GM19239 (cell line): ENCODE measurements at places on chromosomes 12 and 14.

- DNase-seq: no peak
These were observed 23.7 kb upstream of the TMCC3 start for GRCh38 chr12:94674051-94674451.

- no peak for DNase-seq
These were observed 46.5 kb upstream of the PRIMA1 start for GRCh38 chr14:93834699-93835371.

- DNase-seq: no peak
These were observed 51.4 kb upstream of the GARIN2 start for GRCh38 chr14:67137744-67138371.

GRCh38 chr14:67416085-67416484, 4.1 kb upstream of the PLEK2 start:
- DNase-seq: no peak

- DNase-seq: no peak
These were observed 11.9 kb downstream of the PRDM4 start for GRCh38 chr12:107749083-107749482.

- no peak for DNase-seq
These were observed 22.4 kb upstream of the SUPT16H start for GRCh38 chr14:21406213-21406612.

DNA sequence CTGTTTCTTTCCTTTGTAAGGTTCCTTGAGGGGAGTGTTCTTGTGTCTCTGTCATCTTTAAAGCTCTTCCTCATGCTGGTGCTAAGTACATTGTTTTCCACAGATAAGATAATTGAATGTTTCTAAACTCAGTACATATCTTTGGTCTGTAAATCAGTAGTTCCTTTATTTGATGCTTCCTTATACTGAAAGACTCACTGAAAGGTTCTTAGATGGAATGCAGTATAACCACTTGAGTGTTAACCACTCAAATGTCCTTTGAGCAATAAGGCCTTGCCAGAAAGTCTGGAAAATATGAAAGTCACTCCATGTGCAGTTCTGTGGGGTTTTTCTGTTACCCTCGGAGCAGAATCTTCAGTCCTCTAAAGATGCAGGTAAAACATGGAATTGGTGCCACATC, 23.0 kb upstream of the RNU6-8 start:
- no peak for DNase-seq

DNA sequence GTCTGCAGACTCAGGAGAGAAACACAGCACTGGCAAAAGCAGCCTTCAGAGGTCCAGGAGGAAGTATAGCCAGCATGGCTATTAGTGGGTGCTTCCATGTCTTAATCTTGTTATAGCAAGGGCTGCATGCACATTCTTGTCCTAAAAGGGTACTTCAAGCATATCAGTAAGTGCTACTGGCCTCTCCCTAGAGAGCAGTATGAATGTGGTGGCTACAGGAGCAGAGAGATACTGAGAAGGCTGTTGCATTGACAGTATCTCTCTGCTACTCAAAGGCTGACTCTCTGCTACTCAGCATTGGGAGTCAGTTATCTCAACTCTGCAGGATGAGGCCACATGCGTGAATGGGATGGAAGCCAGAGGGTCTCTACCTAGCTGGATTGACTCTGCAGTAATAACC, 2.0 kb downstream of the GARIN6 start:
- DNase-seq: no peak

DNA sequence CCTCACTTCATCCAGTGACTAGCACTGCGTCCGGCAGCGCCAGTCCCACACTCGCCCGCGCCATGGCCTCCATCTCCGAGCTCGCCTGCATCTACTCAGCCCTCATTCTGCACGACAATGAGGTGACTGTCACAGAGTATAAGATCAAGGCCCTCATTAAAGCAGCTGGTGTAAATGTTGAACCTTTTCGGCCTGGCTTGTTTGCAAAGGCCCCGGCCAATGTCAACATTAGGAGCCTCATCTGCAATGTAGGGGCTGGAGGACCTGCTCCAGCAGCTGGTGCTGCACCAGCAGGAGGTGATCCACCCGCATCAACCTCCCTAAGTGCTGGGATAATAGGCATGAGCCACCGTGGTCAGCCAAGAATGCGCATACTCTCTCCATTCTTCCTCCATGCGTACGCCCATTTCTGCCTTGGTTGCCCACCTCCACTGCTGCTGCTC, 59.9 kb downstream of the IRF2BPL start:
- no peak for DNase-seq

DNA sequence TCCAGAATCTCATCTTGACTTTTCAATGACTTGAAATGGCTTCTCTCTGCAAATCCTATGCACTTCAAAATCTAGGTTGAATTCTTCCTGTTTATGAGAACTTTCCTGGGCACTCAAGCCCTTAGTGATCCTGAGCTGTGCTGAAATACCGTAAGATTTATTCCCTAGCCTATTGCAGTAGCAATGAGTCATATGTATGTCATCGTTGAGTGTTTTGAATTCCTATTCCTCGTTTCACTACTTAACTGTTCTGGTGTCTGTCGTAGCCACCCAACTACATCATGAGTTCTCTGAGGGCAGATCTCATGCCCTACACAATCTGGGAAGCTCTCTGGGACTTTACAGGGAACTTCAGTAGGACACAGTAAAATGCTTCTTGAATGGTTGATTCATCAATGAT, 190.8 kb upstream of the TMEM132C start:
- DNase-seq: no peak

- DNase-seq: no peak
These were observed at the start of gene KRT6A for GRCh38 chr12:52493172-52493571. TSS of gene KRT6A (minus strand) at chr12:52493257. CDS start at chr12:52493188, 69 bp downstream.

DNA sequence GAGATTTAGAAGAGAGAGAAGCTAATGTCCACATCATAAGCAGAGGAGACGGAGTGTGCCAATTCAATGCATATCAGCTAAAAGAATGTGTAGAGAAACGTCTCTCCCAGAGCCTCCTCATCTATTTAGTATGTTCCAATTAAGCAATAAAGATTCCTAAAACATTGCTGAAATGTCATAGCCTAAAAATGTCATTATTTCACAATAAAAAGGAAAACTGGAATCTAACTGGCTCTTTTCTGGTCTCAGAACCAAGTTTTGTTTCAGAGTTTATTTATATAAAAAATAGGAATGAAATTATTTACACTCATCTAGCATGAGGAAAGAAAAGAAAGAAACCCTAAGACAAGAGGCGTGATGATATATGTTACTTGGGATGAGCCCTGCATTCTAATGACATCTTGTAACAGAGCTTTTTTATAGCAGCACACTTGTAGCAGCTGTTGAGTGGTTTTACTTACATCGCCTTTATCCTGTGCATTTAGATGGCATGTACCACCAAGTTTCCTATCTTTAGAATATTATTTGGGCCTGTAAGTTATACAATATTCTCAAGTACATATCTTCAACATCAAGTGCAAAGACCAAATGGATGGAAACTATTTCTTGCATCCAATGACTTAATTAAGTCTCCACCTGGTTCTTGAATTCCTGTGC, 266.3 kb upstream of the PRKD1 start:
- no peak for DNase-seq
